ENCODE measurements at places on chromosomes 3 and 15. TPM values are rescaled to one million over a fixed set of nuclear protein-coding genes. Genes with fewer than 3 reads are reported as not detected.

PRR23C gene
- not detected for total RNA-seq

- DNase-seq: no peak
Measured at GRCh38 chr3:4776980-4777581, 202.2 kb upstream of the BHLHE40 start.

DNA sequence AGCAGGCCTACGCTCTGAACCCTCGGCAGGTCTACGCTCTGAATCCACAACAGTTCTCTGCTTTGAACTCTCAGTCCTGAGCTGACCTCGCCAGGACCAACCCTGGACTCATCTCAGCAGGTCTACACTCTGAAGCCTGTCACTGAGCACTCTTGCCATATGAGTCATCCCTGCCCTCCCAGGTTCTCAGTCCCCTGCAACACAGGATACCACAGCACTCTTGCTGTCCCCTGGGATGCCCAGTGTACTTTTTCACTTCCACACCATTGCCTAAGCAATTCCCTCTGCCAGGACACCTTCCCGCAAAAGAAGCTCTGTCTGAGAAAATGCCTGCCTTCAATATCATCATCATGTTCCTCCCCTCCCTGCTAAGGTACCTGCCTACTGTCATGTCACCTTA lies 42.0 kb downstream of the NUP210 start:
- no peak for DNase-seq

EFCAB12 gene
- total RNA-seq: not detected

- DNase-seq: no peak
Measured at GRCh38 chr3:33149342-33149741, 35.5 kb downstream of the CRTAP start.

CHCHD4 gene
- total RNA-seq: 1.7 TPM

STRIT1 gene
- total RNA-seq: not detected

DNA sequence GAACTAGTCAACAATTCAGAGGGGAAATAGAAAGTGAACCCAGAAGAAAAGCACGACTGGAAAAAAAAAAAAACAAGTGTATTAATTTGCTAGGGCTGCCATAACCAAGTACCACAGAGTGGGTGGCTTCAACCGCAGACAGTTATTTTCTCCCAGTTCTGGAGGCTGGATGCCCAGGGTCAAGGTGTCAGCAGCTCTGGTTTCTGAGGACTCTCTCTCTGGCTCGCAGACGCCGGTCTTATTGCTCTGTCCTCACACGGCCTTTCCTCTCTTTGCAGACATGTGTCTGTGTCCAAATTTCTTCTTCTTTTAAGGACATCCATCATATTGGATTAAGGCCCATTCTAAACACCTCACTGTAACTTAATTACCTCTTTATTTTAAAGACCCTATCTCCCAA lies 291.8 kb downstream of the XXYLT1 start:
- no peak for DNase-seq

DNA sequence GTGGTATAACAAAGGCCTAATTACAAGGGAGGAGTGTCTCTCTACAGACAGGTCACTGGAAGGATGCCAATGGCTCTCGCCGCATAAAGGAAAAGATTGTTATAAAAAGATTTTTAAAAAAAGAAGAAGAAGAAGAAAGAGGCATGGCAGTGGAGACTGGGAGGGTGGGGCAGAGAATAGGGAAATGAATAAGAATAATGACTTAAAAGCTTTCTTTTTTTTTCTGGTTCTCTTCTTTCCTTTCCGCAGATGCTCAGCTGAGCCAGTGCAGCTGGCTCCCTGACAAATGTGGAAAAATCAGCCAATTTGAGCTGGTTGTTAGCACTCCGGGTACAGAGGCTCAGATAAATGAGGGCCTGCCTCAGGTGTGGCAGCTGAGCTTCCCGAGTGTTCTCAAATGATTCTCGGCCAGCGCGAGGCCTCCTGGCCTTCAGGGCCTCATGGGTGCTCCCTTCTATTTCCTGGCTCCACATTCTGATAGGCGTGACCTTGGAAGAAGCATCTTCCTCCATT lies 234.1 kb downstream of the RORA start:
- DNase-seq: peak; percentile 60

ISLR2 gene
- 1.0 TPM for total RNA-seq

- no peak for DNase-seq
Measured at GRCh38 chr3:168473334-168473890, 377.7 kb upstream of the GOLIM4 start.

NR1I2 gene
- total RNA-seq: 10.5 TPM

DNA sequence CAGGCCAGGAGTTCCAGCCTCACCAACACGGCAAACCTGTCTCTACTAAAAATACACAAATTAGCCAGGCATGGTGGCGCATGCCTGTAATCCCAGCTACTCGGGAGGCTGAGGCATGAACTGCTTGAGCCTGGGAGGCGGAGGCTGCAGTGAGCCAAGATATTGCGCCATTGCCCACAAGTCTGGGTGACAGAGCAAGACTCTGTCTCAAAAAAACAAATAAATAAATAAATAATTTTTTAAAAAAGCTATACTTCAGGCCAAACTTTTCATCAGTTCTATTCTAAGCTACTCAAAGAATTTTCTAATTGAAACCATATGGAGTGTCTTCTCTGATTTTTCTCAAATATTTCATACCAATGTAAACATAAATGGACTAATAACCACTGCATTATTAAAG lies 43.5 kb downstream of the PHC3 start:
- DNase-seq: no peak

GOLGA6L1 gene
- total RNA-seq: not detected

SLC4A7 gene
- total RNA-seq: 38.5 TPM

GRCh38 chr3:95341314-95341713 lies 1278.5 kb downstream of the NSUN3 start:
- DNase-seq: no peak

- no peak for DNase-seq
Measured at GRCh38 chr3:142009029-142009428, 132.6 kb downstream of the ATP1B3 start.

CCR5 gene
- total RNA-seq: not detected

CSPG5 gene
- total RNA-seq: not detected

GRCh38 chr3:135991621-135992020 lies 26.1 kb downstream of the PPP2R3A start:
- no peak for DNase-seq

DNA sequence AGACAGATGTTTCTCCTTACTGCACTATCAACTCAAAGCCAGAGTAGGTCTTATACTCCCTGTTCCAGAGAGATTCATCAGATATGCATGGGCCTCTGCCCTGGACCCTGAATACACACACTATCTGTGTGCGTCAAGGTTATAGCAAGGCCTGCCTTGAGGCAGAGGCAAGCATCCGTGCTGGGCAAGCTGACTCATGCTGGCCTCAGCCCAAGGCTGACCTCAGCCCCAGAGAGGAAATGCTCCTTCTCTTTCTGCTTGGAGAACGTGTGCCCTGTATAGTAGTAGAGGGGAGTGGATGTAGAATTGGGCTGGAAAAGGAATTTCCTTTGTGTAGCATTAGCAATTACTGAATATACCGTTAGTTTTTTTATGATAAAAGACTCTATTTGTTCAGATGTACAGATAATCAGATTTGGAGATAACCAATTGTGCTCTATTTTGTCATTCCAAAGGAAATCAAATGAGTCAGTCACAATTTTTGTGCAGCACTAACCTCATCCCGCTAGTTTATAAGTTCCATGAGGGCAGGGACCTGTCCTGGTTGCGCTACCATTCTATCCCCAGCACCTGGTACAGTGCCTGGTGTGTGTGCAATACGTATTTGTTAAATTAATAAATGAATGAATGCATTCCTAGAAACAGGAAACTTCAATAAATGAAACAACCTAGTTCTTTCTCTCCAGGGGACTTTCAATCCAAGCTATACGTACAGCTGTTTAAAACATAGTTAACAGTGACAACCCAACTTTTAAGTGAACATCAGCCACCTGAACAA lies 13.3 kb upstream of the PAQR9 start:
- DNase-seq: peak; percentile 69

GRCh38 chr3:58991623-58992022 lies 58.2 kb downstream of the CFAP20DC start:
- DNase-seq: no peak

DNA sequence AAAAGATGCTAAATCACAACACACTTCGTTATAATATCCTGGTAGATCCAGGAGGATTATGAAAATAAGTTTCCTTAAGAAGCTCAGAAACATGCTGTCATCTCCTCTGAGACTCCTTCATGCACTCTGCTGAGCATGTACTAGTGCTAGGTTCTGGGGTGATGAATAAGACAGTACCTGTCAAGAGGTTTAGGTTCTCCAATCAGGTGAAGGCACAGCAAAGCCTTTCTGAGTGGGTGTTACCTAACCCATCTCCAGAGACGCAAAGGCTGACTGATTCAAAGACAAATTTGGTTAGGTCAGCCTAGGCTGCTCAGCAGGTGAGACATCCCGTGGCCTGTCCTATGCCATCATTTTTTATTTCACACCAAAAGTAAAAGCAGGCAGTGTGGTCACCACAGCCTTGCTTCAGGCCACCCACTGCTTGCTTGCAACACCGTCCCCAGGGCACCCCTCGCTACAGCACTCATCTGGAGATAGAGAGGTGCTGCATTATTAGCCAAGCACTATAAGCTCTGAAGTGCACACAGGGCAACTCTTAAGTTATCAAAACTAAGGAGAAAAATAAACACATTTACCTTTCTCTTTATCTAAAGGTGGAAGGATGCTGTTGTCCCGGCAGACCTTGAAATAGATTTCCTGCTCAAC lies 117.2 kb downstream of the TJP1 start:
- no peak for DNase-seq

DNA sequence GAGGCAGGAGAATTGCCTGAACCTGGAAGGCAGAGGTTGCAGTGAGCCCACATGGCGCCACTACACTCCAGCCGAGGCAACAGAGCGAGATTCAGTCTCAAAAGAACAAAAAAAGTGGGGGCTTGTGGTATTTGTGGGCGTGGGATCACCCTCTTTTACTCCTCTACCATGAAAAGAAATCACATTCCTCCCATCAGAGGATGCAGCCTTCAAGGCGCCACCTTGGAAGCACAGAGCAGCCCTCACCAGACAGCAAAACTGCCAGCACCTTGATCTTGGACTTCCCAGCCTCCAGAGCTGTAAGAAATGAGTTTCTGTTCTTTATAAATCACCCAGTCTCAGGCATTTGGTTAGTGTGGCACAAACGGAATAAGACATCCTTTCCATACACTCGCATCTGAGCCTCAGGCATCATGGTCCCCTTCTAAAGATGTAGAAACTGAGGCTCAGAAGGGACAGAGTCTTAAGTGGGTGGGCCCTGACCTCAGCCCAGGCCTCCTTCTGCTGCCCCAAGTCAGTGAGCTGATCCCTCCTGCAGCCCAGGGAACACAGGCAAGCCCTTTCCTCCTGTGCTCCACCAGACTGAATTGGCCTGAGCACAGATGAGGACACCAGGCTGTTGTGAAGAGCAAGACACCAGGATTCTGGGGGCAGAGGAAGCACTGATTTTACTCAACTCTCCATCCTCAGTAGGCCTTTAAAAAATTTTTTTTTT lies 201.7 kb upstream of the LINGO1 start:
- DNase-seq: no peak

GRCh38 chr3:60660026-60660425 lies 591.2 kb downstream of the FHIT start:
- DNase-seq: no peak
